ENCODE measurements at places on chromosomes 6 and 20.

- no peak for DNase-seq
These were observed 127.6 kb downstream of the MRPL14 start for GRCh38 chr6:43999628-44000027.

GRCh38 chr20:32080783-32081182, 28.7 kb upstream of the TM9SF4 start:
- DNase-seq = no peak

- no peak for DNase-seq
These were observed 299.6 kb downstream of the CLVS2 start for GRCh38 chr6:123295672-123296071.

GRCh38 chr20:61778495-61778863, 287.2 kb downstream of the TAF4 start:
- DNase-seq = no peak

DNA sequence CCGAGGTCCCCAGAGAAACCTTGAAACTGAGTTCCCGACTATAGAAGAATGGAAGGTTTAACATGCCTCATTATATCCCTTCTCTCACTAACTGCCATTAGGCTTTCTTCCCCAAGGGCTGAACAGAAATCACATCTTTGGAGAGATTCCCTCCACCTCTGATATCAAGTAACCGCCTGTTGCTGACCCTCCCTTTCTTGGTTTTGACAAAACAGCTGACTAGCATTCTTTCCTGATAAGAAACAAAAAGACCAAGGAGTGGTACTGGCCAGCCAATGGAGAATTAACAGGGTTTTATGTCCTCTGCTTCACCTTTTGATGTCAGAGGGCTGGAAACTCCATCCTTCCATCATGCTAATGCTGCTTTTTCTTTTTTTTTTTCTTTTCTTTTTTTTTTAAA, 176.6 kb upstream of the ADGRB3 start:
- DNase-seq = no peak

GRCh38 chr20:8801686-8802085, 267.2 kb upstream of the PLCB4 start:
- DNase-seq = no peak

DNA sequence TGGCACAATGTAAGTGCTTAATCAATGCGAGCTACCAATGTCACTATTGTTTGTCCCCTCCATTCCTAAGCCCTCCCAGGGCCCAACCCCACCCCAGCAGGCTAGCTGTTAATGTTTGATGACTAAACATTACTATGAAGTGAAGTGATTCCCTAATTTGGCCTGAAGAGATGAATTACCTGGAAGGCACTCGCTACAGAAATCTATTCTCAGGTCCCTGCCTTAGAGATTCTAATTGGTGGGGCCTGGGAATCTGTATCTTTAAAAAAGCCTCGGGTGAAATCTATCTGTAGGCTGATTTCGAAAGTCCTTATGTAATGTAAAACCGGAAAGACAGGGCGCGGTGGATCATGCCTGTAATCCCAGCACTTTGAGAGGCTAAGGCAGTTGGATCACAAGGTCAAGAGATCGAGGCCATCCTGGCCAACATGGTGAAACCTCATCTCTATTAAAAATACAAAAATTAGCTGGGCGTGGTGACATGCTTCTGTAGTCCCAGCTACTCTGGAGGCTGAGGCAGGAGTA, 16.9 kb upstream of the SNAI1 start:
- DNase-seq = no peak

- DNase-seq = peak; percentile 95
These were observed 32.5 kb upstream of the PIM1 start for GRCh38 chr6:37137201-37138090.

DNA sequence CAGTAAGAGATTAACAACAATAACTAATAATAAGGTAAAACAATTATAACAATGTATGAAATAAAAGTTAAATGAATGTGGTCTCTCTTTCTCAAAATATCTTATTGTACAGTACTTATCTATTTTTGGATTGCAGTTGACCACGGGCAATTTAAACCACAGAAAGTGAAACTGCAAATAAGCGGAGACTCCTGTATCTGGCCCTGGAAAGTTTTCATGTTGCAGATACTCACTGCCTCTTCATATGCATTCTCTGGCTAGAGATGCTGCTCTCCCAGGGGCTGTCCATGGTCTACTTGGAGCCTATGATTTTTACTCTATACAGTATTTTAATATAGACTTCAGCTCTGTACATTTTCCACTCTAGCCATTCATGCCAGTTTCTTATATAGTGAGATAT, 230.8 kb downstream of the FUT9 start:
- no peak for DNase-seq

GRCh38 chr6:49815166-49815565, 28.1 kb upstream of the PGK2 start:
- no peak for DNase-seq

- DNase-seq = no peak
These were observed 150.1 kb downstream of the FARS2 start for GRCh38 chr6:5411414-5411813.

GRCh38 chr6:43778131-43778855, 8.3 kb downstream of the VEGFA start:
- DNase-seq = no peak

- DNase-seq = no peak
These were observed 7.4 kb downstream of the LY86 start for GRCh38 chr6:6595952-6596351.

- DNase-seq = peak; percentile 71
These were observed 61.9 kb upstream of the OPRM1 start for GRCh38 chr6:153976921-153977693.

- no peak for DNase-seq
These were observed 18.7 kb upstream of the TOP1 start for GRCh38 chr20:41009946-41010345.

DNA sequence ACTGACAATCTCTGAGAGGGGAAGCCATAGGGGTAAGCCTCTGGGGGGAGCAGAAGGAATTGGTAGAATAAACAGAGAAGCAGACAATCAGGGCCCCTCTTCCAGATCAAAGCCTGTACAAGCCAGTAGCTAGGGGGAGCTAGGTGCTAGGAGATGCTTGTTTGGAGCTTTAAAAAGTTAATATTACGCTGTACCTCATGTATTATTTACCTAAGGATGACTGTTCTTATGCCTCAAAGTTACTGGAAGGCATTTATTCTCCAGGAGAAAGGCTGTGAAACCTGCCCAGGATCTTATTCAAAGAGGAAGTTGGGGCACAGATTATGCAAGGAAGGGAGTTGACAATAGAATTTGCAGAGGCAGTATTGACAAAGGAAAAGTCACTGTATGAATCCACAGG, 111.8 kb upstream of the SLC35F1 start:
- no peak for DNase-seq

GRCh38 chr6:36669002-36669401, 9.5 kb upstream of the CDKN1A start:
- DNase-seq = no peak

GRCh38 chr6:43738267-43738676, 31.7 kb upstream of the VEGFA start:
- no peak for DNase-seq

DNA sequence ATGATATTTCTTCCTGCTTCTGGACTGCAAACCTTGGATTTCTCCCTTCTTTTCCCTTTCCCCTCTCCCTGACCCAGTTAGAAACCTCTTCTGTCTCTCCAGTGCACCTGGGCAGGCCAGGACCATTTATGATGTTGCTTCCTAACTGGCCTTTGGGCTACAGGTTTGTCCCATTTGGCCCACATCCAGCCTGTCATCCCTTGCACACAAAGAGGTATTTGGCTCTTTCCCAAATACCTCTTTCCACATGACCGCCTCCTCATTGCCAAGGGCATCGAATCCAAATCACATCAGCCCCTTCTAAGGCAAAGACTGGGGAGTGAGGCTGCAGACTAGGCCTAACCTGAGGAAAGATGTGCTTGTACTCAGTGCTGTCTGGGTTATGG, 13.6 kb downstream of the FGD2 start:
- no peak for DNase-seq
